Effector memory CD4-positive, alpha-beta T cell (primary cell): ENCODE measurements at places on chromosomes 13 and 19.

- DNase-seq = no peak
Observed at GRCh38 chr19:49908480-49909420, 12.1 kb upstream of the IL4I1 start.

DNA sequence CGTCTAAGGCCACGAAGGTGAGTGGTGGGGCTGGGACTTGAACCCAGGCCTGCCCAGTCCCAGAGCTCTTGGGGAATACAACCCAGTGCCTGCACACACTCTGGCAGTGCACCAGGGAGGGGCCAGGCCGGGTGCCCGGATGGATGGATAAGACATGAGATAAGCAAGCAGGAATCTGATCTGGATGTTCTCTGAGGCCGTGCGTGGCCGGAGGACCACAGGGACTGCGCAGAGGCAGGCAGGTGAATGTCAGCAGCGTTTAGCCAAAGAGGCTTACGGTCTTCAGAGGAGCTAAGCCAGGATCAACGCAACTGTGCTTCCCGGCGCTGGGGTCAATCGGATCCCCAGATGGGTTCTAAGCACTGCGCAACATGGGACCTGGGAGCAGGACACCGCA lies 1.5 kb downstream of the ZNF787 start:
- DNase-seq = no peak

GRCh38 chr13:110492679-110493593 lies 68.6 kb downstream of the RAB20 start:
- no peak for DNase-seq

GRCh38 chr13:45775401-45775963 lies 73.4 kb downstream of the CBY2 start:
- no peak for DNase-seq

DNA sequence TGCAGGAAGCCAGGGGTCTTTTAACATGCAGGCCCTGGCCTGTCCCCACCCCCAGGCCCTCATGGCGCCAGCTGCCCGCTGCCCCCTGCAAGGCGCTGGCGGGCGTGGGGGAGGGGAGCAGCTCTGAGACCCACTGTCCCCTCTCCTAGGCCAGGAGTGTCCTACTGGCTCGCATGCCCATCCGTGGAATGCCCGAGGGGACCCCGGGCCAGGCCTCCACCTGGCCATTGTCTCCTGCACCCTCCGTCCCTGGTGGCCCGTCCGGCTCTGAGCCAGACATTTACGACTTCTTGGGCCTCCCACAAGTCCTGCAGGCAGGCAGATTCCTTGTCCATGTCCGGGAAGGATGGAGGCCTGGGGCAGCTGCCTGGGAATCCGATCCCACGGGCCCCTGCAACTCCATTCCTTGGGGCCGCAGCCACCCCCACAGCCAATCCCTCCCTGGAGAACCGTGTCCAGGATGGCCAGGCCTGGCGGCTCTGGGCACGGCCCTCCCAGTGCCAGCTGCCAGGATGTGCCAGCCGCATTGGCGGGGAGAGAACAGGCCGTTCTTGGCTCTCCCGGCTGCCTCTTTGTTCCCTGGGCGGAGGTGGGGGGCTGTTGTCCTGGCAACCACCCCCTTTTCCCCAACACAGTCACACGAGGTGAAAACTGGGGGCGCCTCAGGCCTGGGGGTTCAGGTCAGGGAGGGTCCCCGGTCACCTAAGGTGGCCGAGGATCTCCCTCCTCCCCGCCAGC lies 10.5 kb upstream of the PLIN3 start:
- no peak for DNase-seq

DNA sequence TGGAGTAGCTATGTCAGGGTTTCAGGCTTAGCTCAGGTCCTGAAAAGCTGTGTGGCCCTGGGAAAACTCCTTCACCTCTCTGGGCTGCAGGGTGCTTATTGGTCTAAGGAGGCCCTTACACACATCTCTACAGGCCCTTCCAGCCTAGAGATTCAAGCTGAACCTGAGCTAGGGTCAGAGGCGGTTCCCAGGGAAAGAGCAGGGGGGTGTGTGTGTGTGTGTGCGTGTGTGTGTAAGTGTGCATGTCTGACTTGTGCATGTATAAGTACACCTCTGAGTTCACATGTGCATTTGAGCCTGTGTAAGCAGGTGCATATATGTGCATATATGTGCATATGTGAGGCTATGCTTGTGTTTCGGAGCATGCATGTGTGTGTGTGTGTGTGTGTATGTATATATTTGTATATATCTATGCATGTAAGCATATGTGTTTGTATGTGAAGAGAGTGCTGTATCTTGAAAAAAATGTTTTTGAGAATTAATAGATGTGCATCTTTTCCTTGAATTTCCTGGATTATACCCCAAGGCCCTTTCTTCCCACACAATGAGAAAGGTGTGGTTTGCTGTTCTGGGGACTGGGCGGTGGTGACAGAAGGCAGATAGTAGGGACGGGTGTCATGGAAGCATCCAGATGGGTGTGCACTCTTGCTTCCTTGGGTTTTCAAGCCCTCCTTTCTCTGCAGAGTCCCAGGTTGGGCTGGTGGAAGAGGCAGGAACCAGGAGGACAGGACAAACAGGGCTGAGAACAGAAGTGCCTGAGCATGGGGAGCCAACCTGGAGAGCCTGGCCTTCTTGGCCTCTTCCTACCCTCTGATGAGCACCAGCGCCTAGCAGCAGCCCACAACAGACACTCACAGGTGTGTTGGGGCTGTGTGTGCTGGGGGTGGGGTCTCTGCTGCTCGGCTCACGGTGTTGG lies 150.3 kb upstream of the TSHZ3 start:
- no peak for DNase-seq

- no peak for DNase-seq
Observed at GRCh38 chr13:60811581-60811980, 414.6 kb downstream of the TDRD3 start.

GRCh38 chr13:99548448-99548847 lies 47.2 kb downstream of the TM9SF2 start:
- DNase-seq = no peak

GRCh38 chr19:15199661-15200552 lies 888 bp downstream of the NOTCH3 start:
- DNase-seq = no peak
